Right kidney (tissue), 9 donors: ENCODE measurements at places on chromosomes 1 and 21.

DNA sequence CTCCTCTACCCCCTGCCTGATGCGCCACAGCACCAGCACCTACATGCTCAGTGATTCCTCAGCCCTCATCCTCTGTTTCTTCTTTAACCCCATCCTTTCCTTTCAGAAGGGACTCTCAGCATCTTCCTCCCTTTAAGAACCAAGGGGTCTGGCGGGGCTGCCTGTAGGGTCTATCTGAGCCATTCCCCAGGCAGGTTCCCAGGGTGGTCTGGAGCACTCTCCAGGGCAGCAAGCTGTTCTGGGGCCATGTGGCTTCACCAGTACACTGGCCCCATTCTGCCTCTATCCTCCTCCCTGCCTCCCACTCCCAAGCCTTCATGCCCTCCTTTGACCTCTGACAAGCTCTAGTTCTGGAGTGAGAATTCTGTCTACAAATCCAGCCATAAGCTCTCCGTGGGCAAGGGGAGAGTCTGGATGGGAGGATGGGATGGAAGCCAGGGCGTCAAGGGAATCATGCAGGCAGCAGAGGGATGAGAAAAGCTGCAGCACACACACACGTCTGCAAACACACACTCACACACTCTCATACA lies 10.4 kb downstream of the BATF3 start:
- no peak for DNase-seq

DNA sequence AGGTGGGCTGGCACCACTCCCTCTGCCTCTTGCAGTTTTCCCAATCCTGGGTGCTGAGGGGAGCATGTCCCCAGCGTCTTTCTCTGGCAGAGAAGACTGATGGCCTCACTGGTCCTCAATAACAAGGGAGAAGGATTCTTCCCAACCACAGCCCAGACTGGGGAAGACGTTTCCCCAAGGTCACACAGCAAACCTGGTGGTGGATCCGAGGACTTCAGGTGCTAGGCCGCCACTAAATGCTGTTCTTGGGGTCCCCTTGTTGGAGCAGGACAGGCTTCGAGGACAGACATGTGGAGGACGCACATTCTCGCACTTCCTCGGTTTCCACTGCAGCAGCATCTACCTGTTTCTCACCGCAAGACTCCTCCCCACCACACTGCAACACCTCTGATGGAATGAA lies 30.9 kb upstream of the PAX7 start:
- no peak for DNase-seq

DNA sequence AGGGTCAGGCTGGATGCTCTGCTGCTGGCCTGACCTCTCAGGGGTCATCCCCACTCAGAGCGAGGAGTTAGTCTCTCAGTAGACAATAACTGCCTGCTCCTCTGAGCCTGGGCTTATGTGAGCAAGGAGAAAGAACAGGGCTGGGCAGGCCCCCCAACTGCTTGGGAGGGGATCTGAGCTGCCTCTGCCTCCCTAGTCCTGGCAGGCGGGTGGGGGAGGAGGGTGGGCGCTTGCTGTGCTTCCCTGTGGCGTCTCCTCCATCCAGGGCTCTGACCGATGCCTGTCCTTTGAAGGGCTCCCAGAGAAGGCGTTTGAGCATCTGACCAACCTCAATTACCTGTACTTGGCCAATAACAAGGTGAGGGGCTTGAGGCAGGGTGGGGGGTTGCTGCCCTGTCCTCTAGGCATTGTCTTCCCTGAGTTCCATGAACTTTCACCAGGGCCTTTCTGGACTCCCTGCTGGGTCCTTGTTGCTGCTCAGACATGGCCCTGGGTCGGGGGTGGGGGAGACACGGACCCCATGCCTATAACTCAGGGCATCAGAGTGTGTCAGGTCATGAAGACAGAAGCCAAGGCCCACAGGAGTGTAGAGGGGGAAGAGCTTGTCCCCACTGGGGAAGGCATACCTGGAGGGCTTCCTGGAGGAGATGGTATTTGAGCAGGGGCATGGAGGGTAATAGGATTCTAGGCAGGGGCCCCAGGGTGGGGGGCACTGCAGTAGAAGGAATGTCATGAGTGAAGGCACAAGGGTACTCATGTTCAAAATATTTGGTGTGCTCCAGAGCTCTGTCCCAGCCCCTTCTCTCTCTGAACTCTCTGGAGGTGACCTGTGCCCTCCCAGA lies 12.5 kb downstream of the PODN start:
- no peak for DNase-seq

DNA sequence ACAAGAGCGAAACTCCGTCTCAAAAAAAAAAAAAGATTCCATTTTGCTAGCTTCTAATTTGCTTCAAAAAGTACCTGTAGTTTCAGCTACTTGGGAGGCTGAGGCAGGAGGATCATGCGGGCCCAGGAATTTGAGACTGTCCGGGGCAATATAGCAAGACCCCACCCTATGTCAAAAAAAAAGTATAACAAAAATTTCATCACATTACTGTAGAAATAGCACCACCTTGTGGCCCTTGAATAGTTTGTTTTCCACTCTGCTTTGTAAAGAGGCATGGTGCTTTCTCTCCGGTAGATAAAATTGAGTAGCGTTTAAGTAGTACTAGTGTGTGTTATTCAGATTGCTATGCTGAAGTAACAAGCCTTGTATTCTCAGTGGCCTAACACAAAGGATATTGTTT lies 18.2 kb upstream of the MSTO1 start:
- DNase-seq = no peak

DNA sequence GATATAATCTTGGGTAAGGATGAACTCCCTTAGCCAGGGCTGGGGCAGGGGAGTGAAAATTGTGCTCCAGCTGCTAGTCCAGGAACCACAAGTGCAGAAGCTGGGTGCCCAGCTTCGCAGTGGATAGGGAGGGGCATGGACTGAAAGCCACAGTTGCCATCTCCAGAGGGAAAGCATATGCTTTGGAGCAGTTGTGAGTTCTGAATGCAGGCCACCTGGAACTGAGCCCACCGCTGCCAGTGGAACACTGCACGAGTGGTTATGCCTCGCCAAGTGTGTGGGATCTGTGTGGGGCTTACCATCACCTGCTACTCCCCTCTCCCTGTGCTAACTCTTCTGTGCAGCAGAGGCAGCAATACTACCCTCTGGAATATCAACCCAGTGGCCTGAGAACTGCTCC lies 158.4 kb upstream of the DPT start:
- DNase-seq = no peak

DNA sequence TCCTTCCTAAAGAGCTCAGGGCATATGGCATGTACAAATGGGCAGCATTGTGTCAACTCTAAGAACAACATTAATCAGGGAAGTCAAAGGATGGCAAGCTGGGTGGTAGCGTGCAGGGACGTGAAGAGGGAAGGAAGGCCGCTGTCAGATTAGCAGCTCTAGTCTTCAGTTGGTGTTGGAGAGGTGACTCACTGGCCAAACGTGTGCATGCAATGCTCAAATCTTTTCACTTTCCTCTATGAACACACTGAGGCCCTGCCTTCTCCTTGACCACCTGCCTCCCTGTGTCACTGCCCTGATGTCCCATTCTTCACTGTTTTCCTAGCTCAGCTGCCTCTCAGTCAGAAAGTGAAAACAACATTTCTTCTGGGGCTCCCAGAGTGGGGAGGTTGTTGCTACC lies 5.9 kb upstream of the PIGR start:
- no peak for DNase-seq

DNA sequence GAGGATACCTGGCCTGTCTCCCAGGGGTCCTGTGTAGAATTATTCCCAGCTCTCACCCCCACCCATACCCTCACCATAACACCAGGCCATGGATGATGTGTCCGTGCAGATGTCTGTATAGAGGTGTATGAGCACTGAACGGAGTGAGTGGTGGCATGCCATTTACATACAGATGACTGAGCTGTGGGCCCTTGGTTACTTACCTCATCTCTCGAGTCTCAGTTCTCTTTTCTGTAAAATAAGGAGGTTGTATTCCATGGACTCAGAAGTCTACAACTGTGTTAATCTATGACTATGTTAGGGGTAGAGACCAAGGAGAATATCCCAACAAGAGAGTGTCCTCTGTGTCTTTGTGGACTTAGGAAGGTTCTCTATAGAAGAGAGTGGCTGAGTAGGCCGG lies 65.6 kb upstream of the CD1D start:
- no peak for DNase-seq

DNA sequence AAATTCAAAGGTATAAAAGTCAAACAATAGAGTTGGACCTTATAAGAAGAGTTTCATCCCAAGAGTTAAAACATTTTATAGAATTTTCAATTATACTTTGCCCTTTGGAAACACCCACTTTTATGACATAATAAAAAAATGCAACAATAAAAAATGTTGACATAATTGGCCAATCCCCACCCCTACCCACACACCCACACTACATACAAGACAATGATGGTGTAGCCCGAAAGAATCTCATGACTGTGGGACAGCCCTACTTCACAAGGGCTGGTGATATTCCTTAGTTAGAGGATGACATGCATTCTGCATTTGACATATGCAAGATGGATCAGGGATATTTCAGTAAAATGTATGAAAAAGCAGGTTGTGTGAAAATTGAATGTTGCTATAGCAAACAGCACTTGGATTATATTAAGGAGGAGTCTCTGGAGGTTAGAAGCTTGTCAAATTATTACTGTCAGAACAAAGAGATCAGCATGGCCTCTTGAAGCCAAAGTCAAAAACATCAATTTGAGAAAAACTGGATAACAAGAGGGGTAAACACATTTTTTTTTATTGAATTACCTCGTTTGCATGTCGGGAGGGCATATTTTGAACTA lies 133.0 kb upstream of the SAMSN1 start:
- DNase-seq = no peak

DNA sequence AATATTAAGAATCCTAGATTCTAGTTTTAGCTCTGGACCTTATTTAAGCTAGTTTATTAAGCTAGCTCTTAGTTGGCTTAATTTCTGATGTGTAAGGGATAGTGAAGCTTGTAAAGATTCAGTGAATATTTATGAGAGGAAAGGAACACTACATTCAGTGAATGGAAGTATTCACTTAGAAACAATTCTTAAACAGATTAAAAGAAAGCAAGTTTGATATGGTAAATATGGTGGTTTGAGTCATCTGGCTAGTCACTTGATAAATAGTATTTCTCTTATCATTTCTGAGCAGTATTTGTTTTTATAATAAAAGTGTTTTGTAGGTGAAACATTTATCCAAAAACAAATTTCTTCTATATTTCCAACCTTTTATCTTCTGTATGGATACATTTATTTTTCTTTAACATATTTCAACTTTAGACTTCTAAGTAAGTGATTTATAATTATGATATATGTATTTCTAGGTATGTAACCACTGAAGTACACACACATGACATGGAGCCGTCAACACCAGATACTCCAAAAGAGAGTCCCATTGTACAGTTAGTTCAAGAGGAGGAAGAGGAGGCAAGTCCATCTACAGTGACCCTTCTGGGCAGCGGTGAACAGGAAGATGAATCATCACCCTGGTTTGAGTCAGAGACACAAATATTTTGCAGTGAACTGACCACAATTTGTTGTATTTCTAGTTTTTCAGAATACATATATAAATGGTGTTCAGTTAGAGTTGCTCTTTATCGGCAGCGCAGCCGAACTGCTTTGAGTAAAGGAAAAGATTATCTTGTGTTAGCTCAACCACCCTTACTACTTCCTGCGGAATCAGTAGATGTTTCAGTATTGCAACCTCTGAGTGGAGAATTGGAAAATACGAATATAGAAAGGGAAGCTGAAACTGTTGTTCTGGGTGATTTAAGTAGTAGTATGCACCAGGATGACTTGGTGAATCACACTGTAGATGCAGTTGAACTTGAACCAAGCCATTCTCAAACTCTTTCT lies 55.6 kb downstream of the SUCO start:
- no peak for DNase-seq

DNA sequence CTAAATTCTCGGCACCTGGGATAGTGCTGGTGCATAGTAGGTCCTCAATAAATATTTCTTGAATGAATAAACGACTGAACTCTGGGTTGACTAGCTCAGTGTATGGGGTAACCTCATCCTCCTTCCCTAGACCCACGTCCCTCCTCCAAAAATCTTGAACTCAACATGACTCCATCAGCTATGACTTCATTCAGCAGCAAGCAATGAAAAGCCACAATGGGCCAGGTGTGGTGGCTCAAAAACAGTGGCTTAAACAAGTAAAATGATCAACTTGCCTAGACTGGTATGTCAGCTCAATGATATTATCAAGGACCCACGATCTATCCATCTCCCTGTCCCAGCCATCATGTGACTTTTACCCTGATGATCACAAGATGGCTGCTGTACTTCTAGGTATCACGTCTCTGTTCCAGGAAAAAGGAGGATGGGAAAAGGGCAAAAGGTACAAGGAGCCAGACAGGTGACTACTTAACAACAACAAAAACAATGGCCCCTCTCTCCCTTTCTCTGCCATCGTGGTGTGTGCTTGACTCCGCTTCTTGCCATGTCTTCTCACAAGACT lies 13.0 kb upstream of the PAQR7 start:
- DNase-seq = no peak

- DNase-seq = no peak
Observed at GRCh38 chr1:183893561-183894289, 88.8 kb downstream of the RGL1 start.

GRCh38 chr1:178241057-178241456 lies 147.2 kb downstream of the RASAL2 start:
- DNase-seq = no peak

- no peak for DNase-seq
Observed at GRCh38 chr1:58011978-58012377, 534.5 kb downstream of the OMA1 start.
